Activated T-helper 1 cell treated with anti-CD3 and anti-CD28 coated beads, Interleukin-2, amount 50 U/mL, for 16 hours (primary cell): ENCODE measurements at places on chromosomes 2 and 18.

DNA sequence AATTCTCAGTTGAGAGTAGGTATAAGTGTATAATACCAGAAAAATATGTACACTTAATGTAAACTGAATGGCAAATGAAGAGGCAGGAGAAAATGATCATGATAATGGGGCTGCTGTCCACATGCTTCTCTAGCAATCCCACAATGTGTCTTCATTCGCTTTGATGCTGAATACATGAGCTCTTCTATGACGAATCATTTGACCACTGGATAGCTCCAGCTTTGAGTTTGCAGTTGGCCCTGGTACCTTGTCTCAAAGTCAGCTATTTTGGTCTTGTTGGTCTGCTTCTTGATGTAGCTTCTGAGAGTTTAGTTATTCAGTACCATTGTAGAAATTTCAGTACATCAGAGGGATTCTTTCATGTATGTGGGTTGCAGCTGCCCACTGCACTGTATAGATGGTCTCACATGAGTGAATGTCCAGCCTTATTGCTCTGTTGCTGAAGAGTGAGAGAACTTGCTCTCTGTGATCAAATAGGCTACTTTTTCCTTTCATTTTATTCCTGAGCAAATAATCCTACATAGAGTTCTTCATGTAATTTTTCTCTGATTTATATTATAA is 105.1 kb downstream of the TTC27 start:
- no peak for DNase-seq

- DNase-seq: no peak
These were observed 55.1 kb downstream of the RALBP1 start for GRCh38 chr18:9530226-9531009.

GRCh38 chr18:76984193-76985155 is 148.1 kb downstream of the MBP start:
- DNase-seq: no peak

DNA sequence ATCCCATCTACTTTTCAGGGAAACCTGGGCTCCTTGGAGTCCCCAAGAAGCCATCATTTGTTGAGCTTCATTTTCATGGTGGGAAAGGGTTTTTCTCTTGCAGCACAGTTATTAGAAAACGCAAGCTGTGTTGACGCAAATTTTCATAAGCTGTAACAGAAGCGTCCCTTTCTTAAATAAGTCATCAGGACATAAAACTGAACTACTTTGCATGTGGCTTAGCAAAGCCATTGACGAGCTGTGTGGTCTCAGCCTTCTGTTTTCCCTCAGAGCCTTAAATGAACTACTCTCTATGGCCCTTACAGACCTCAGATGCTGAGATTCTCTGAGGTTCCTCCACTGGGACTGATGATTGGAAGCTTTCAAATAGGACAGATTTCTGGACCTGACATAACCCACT is 85.1 kb downstream of the ARL4C start:
- no peak for DNase-seq

DNA sequence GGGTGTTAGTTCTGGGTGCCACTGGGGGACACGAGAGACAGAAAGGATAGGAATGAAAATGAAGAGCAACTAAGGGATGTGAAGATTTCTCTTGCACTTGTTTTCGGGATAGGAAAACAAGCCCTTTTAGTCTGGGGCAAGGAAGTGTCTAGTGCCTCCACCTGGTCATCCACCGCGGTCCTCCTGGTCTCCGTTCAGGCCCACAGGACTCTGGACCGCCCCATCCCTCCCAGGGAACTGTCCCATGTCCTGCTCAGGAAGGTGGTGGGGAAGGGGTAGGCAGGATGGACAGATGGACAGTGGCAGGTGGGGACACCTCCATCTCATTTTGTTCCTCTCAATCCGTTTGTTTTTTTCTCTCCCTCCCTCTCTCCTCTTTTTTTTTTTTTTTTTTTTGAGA is 45.9 kb downstream of the AGAP1 start:
- DNase-seq: no peak

- DNase-seq: peak; percentile 38
These were observed 66.9 kb upstream of the ZNG1B start for GRCh38 chr2:113370478-113371091.

- DNase-seq: no peak
These were observed 811.3 kb downstream of the CNTNAP5 start for GRCh38 chr2:124836416-124836815.

DNA sequence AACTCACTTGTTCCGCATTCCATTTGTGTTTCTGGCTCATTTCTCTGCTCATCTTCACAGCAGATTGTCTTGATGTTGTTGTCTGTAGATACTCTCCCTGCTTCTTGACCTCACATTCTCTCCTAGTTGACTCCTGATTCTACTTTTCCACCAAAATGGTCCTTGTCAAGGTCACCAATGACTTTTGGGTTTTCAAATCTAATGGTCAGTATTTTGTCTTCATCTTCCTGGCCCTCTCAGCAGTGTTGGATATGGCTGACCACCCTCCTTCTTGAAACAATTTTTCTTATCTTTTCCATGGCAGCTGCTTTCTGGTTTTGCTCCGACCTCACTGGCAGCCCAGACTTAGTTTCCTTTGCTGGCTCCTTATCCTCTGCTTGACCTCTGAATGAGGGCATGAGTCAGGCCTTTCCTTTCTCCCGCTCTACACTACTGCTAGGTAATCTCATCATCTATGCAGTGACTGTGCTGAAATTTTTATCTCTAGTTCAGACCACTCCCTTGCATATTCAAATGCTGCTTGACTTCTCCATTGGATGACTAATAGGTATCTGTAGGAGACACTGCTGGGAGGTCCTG is 386.6 kb upstream of the SPRED2 start:
- DNase-seq: no peak

DNA sequence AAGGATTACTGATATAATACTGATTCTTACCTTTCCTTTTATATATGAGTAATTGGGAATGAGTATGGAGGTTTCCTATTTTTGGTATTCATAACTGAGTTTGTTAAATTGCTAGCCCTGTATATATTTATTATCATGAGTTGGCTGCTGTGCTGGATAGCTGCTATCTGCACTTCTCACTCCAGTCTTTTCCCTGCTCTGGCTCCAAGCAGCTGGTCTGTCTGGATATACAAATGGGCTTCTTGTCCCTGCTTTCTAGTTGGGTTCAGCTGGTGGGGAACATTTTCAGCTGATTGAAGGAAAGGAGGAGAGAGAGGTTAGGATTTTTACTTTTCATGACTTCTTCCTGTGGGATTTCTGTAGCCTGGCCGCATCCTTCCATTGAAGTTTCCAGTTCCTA is 41.2 kb downstream of the AGFG1 start:
- DNase-seq: no peak

DNA sequence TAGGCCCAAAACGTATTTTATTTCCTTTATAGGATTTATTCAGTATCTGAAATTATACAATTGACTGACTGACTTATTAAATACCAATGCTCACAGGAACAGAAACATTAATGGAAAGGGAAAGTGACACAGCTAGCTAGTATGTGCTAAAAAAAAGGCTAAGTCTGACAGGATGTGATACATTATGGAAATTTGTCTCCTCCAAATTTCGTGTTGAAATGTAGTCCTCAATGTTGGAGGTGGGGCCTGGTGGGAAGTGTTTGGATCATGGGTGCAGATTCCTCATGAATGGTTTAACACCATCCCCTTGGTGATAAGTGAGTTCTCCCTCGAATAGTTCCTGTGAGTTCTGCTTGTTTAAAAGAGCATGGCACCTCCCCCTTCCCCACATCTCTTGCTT is 70.6 kb upstream of the WDR75 start:
- no peak for DNase-seq

GRCh38 chr18:78992041-78993011 is 12.7 kb downstream of the SALL3 start:
- no peak for DNase-seq

DNA sequence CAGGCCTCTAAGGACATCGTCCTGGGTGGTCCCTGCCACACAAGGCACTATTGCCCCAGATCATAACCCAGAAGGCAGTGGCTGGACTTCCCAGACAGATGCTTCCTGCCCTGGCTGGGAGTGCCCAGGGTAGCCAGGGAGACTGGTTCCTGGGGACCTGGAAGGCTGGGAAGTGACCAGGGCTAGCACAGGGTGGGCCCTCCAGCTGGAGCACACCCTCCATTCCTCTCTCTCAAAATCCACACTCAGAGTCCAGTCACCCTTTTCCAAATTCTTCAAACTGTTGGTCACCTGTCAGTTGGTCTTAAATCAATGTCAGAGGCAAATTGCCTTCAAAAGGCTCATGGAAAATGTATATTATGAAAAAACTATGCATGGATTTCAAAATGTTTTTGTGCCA is 11.6 kb upstream of the TUBB6 start:
- DNase-seq: no peak

- no peak for DNase-seq
These were observed 88.8 kb upstream of the MAP4K4 start for GRCh38 chr2:101608408-101609310.

- DNase-seq: no peak
These were observed 13.0 kb downstream of the YWHAQ start for GRCh38 chr2:9617749-9618148.

- no peak for DNase-seq
These were observed 212.9 kb downstream of the FAM210A start for GRCh38 chr18:13513481-13513880.

- no peak for DNase-seq
These were observed 117.3 kb upstream of the ZFP36L2 start for GRCh38 chr2:43343573-43344304.

- DNase-seq: no peak
These were observed 19.2 kb downstream of the ASAP2 start for GRCh38 chr2:9225806-9226205.
